ENCODE measurements at places on chromosomes 16 and 17.

GRCh38 chr16:68696514-68696913, 40.6 kb upstream of the CDH1 start:
- no peak for DNase-seq

DNA sequence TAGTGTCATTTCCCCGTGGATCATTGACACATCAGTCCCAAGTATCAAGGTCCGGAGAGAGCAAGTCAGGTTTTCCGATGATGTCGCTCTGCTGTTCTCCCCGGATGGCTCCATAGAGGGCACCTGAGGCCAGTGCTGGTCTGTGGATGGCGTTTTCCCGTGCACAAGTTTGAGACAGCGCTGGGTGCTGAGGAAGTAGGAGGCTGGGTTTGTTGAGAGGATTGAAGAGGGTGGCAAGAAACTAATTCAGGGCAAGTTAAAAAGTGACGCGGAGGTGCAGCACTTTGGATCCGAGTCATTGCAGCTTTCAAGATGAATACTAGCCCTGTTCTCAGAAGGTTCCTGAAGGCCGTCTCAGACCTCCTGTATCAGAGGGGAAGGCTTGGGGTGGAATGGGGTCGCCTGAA, 7.7 kb downstream of the NUBP1 start:
- no peak for DNase-seq

DNA sequence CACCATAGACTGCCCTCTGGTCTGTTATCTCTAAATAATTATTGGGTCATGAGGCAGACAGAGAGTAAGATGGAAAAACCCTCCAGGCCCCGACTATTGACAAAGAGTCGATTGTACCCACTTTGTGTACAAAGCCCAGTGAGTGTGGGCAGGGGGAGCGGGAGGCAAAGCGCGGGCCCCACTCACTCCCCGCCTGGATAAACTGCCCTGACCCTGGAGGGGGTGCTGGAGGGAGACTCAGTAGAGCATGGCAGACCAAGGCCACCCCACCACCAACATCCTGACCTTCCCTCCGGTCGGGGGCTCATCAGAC, 11.2 kb upstream of the CPSF4L start:
- DNase-seq = no peak

GRCh38 chr16:3480901-3481695, 14.2 kb downstream of the C16orf90 start:
- no peak for DNase-seq

DNA sequence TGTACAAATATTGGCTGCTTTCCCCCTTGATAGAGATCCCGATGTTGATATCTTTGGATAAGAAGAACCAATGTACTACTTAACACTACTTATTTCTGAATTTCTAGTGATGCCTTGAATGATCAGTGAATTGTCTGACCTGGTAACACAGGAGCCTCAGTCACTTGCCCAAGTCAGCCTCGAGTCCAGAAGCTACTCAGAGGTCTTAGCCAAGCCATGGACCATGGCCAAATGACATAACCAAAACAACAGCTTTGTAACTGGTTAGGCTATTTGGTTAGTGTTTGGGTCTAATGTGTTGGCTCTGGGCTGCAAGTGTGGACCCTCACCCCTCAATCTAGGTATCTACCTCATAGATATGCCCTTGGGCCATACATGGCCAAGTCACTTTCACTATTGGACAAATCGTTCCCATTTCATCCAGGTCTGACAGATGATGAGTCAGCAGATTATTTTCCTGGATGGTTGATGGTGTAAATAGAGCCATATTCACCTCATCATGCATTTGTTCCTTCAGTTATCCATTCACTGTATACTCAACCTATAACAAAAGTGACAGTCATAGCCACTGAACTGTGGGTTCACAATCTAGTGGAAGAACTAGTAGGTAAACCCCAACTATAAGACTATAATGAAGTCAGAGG, 3.5 kb downstream of the RBFOX1 start:
- DNase-seq = no peak

- no peak for DNase-seq
Observed at GRCh38 chr16:74942977-74943918, 41.7 kb downstream of the WDR59 start.

GRCh38 chr17:9865586-9865985, 39.5 kb downstream of the RCVRN start:
- no peak for DNase-seq

- DNase-seq = no peak
Observed at GRCh38 chr17:28900986-28901726, 1.7 kb downstream of the DHRS13 start.

DNA sequence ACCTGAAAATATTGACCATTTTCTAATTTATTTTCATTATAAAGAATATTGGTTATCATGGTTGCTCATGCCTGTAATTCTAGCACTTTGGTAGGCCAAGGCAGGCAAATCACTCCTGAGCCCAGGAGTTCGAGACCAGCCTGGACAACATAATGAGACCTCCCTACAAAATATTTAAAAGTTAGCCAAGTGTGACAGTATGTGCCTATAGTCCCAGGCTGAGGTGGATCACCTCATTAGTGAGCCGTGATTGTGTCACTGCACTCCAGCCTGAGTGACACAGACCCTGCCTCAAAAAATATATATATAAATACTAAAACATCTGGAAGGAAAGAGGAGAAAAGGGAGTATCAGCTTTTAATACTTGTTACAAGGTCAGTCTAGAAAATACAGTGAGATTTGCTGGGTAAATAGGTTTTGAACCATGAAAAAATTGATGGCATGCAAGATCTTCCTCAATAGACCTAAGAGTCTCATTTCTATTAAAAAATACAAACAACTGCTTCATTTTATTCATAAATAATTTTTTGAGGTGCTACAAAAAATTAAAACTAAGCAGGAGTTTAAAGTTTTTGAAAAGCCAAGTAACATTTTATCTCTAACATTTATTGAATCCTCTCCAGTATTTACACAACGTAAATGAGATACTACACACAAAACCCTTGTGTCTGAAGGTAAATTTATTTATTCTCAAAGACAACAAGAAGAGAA, 47.7 kb downstream of the TUBD1 start:
- no peak for DNase-seq

DNA sequence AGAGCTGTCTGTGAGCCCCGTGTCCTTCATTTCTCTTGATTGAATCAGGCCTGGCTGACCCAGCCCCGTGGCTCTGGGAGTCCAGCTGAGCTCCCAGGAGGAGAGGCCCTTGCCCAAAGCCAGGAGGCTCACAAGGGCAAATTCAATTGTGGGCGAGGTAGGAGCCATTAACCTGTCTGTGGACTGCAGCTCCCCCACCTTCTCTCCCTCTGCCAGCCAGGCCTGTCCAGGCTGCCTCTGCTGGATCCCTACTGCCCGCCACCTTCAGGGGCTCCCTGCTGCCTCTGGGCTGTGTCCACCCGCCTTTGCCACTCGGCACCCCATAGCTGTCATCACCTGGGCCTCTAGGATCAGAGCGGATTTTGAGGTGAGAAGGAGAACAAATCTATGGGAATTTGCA, 61.9 kb downstream of the RTN4RL1 start:
- no peak for DNase-seq

GRCh38 chr16:85326794-85327181, 214.5 kb upstream of the CIBAR2 start:
- no peak for DNase-seq

DNA sequence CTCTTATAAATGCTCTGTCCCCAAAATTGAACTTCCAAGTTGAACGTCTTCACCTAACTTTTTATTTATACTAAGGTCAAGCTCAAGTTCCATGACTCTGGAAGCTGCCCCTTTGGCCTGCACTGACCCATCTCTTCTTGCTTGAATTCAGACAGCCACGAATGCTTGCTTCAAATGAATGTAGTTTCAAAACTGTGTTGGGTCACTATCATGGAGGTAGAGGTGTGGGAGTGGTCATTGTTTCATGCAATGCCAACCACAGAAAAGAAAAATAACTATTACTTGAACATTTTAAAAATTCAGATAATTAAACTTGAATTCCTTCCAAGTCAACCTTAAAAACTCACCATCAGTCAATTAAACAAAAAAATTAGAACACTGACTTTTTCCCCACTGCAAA, 2.5 kb downstream of the ITFG1 start:
- no peak for DNase-seq

GRCh38 chr16:87571868-87572244, 30.5 kb upstream of the JPH3 start:
- no peak for DNase-seq

DNA sequence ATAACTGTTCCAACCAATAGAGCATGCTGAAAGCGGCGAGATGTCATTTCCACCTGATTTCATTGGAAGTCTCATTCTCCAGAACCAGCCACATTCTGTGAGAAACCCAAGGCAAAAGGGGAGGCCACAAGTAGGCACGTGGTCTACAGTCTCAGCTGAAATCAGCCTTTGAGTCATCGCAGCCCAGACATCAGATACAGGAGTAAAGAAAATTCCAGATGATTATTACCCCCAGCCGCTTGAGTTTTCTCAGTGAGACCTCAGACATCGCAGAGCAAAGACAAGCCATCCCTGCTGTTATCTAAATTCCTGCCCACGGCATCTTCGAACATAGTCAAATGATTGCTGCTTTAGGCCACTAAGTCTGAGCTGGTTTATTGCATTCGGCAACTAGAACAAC, 23.1 kb downstream of the STAT3 start:
- DNase-seq = no peak

DNA sequence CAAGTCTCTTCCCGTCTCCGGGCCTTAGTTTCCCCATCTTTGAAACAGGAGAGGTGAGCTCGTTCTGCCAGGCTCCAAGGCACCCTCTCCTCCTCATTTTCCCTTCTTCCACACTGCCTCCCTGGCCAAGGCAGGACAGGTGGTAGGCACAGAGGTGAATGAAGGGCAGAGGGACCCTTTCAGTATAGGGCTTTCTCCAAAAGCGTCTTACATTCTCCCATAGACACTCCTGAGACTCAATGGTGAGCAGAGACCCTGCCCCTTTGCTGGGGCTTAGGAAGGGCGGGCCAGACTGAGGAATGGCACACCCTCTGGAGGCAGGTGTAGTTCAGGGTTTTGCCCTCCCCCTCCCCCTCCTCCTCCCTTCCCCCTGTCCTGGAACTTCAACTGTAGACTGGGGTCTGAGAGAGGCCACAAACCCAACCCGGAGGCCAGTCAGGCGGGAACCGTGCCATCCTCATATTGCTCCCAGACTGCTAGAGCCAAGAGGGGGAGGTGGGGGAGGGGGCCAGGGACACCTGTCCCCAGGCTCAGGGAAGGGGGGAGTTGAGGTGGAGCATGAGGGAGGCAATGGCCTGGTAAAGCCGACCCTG, 1.9 kb downstream of the PLEKHH3 start:
- no peak for DNase-seq

DNA sequence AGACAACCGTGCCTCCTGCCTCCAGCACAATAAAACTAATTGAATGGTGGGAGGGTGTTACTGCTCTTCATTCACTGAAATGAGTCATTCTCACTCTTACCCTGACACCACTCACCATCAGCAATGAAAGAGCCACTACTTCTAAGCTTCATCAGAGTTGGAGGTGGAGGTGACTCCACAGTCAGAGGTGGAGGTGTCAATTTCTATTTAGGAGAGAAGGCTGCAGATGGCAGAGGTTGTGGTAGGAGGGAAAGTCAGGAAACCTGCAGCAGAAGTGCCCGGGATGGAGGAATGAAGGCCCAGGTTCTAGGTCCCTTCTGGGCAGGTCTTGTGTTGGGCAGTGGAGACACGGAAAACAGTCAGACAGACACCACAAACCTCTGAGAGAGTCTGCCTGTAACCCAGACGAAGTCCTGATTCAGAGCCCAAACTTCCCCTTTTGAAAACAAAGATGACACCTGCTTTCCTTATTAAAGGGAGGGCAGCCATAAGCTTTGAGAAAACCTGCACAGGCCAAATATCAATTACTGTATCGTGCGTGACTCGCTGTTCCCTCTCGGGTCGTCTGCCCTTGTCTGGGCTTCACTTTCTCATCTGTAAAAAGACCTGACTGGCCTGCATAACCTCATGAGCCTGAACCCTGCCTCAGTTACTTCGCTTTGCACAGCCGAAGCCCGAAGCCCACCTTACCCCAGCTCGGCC, 668 bp downstream of the ATPAF2 start:
- DNase-seq = no peak

- DNase-seq = no peak
Observed at GRCh38 chr16:51382940-51383339, 231.9 kb upstream of the SALL1 start.

GRCh38 chr16:48535831-48536613, 74.0 kb downstream of the N4BP1 start:
- DNase-seq = no peak

DNA sequence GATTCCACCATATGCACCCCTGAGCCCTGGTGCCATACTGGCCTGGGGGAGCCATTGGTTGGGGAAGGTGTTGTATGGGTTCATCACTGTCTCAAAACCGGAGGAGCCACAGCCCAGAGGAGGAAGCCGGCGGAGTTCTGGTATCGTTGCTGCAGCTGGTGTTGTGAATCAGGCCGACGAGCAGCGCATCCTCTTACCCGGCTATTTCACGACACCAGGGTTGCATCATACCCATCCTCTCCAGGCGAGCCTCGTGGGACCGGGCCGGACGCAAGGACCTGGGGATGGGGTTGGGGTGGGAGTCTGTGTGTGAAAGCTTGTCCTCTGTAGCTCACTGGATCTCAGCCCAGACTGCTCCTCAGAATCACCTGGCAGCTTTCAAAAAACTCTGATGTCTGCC, 6.6 kb upstream of the SLC12A3 start:
- DNase-seq = no peak

- peak; percentile 69 for DNase-seq
Observed at GRCh38 chr17:73311781-73312641, at the start of gene CDC42EP4. TSS of gene CDC42EP4 (minus strand) at chr17:73312001. CDS start at chr17:73286500, 25,501 bp downstream.

GRCh38 chr17:9179602-9180001, 158.3 kb downstream of the NTN1 start:
- DNase-seq = no peak

GRCh38 chr16:7914748-7915147, 582.1 kb downstream of the RBFOX1 start:
- no peak for DNase-seq

DNA sequence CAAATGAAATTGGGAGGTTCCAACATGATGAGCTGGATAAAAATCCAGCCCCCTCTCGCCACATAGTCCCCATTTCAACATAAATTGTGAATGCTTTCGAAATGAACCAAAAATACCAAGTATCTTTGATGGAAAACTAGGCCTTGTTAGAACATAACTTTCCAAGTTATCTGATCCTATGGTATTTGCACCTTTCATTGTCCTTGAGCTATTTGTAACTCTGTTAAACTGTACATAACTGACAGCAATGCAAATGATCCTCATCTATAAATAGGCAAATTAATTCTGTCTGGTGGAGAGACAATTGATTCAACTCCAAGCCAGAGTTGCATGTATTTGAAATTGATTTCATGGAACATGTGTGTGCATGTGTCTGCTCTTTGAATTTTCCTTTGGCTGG, 18.2 kb downstream of the CMTM4 start:
- no peak for DNase-seq

- no peak for DNase-seq
Observed at GRCh38 chr17:73410586-73411312, 98.9 kb upstream of the CDC42EP4 start.
